Regular cardiac myocyte (primary cell): ENCODE measurements at places on chromosomes 5 and 9. TPM values are rescaled to one million over a fixed set of nuclear protein-coding genes. Genes with fewer than 3 reads are reported as not detected.

Gene SURF6
- total RNA-seq, result 7.6 and 15.1 TPM in 2 replicates

Gene ANKRD34B
- not detected in 2 replicates for total RNA-seq

Gene ARSK
- total RNA-seq, result 27.6 and 33.8 TPM in 2 replicates

Gene ANKRD55
- total RNA-seq, result under 0.01 TPM in 1 of 2 replicates, not detected in the other

Gene ANKRD33B
- 1.3 and 2.3 TPM in 2 replicates for total RNA-seq

Gene GARIN3
- total RNA-seq, result not detected in 2 replicates

Gene PRLR
- total RNA-seq, result under 0.01 TPM in 1 of 2 replicates, not detected in the other

Gene GADD45G
- 0.38 and 0.56 TPM in 2 replicates for total RNA-seq

Gene PCDHGB2
- 1.2 and 2.5 TPM in 2 replicates for total RNA-seq

Gene SPATA31E1
- not detected in 2 replicates for total RNA-seq

Gene TMC1
- total RNA-seq, result under 0.01 TPM in 1 of 2 replicates, not detected in the other

Gene LRSAM1
- total RNA-seq, result 9.3 and 11.3 TPM in 2 replicates

Gene SPINK13
- total RNA-seq, result not detected in 2 replicates

Gene TEX10
- 34.4 and 38.2 TPM in 2 replicates for total RNA-seq

Gene CDX1
- total RNA-seq, result 0.38 and 0.56 TPM in 2 replicates

Gene FAM200C
- total RNA-seq, result 6.3 and 6.5 TPM in 2 replicates

Gene MCIDAS
- not detected in 2 replicates for total RNA-seq

Gene IFNA21
- total RNA-seq, result not detected in 2 replicates

Gene FGFR4
- 0.56 and 1.9 TPM in 2 replicates for total RNA-seq

Gene CTNNAL1
- 143 and 157 TPM in 2 replicates for total RNA-seq

Gene ZBTB5
- total RNA-seq, result 6.3 and 7.3 TPM in 2 replicates

Gene FAT2
- total RNA-seq, result under 0.01 TPM in 2 replicates

Gene FOXD4L6
- not detected in 2 replicates for total RNA-seq

Gene BTNL3
- total RNA-seq, result not detected in 2 replicates

Gene PRUNE2
- total RNA-seq, result 27.2 and 67.7 TPM in 2 replicates

Gene SHB
- total RNA-seq, result 29.9 and 47.9 TPM in 2 replicates

Gene CAVIN4
- total RNA-seq, result 1.1 and 1.5 TPM in 2 replicates

Gene GRM6
- total RNA-seq, result not detected in 2 replicates

Gene PCDHA3
- 0.19 and 1.1 TPM in 2 replicates for total RNA-seq

Gene SLC45A2
- 0.28 TPM in 1 of 2 replicates, not detected in the other for total RNA-seq

Gene C5orf58
- total RNA-seq, result under 0.01 TPM in 1 of 2 replicates, not detected in the other

Gene MELK
- 7.0 and 40.8 TPM in 2 replicates for total RNA-seq

Gene SPDL1
- total RNA-seq, result 35.2 and 66.5 TPM in 2 replicates

Gene KCNV2
- total RNA-seq, result not detected in 2 replicates

Gene LIX1
- total RNA-seq, result not detected in 2 replicates

Gene CLIC3
- total RNA-seq, result 0.56 and 1.7 TPM in 2 replicates

Gene KIF4B
- total RNA-seq, result under 0.01 TPM in 1 of 2 replicates, not detected in the other

Gene KLHL9
- total RNA-seq, result 38.1 and 47.9 TPM in 2 replicates

Gene HTR1A
- total RNA-seq, result not detected in 2 replicates

Gene AFAP1L1
- total RNA-seq, result 9.6 TPM in 2 replicates

Gene BOD1
- 76.9 and 79.5 TPM in 2 replicates for total RNA-seq

Gene ZNF366
- under 0.01 TPM in 2 replicates for total RNA-seq

Gene UGT3A1
- not detected in 2 replicates for total RNA-seq

Gene PPP3R2
- total RNA-seq, result not detected in 2 replicates

Gene SNX30
- total RNA-seq, result 13.6 and 14.9 TPM in 2 replicates

Gene PCDHGB1
- 0.38 and 3.1 TPM in 2 replicates for total RNA-seq

Gene PCDHB15
- 0.38 and 1.4 TPM in 2 replicates for total RNA-seq

Gene PCDHA1
- 0.28 TPM in 1 of 2 replicates, not detected in the other for total RNA-seq

Gene DAB2IP
- 6.1 and 20.6 TPM in 2 replicates for total RNA-seq

Gene KCNN2
- total RNA-seq, result not detected in 2 replicates

Gene CPLANE1
- total RNA-seq, result 11.7 and 19.2 TPM in 2 replicates

Gene QSOX2
- 11.0 and 19.2 TPM in 2 replicates for total RNA-seq

Gene SAXO1
- under 0.01 TPM in 1 of 2 replicates, not detected in the other for total RNA-seq

Gene OTULIN
- 19.4 and 27.2 TPM in 2 replicates for total RNA-seq

Gene ITGA2
- total RNA-seq, result 71.9 and 121 TPM in 2 replicates
